Femur (tissue), 1 donor: ENCODE measurements at places on chromosomes 2 and 18.

DNA sequence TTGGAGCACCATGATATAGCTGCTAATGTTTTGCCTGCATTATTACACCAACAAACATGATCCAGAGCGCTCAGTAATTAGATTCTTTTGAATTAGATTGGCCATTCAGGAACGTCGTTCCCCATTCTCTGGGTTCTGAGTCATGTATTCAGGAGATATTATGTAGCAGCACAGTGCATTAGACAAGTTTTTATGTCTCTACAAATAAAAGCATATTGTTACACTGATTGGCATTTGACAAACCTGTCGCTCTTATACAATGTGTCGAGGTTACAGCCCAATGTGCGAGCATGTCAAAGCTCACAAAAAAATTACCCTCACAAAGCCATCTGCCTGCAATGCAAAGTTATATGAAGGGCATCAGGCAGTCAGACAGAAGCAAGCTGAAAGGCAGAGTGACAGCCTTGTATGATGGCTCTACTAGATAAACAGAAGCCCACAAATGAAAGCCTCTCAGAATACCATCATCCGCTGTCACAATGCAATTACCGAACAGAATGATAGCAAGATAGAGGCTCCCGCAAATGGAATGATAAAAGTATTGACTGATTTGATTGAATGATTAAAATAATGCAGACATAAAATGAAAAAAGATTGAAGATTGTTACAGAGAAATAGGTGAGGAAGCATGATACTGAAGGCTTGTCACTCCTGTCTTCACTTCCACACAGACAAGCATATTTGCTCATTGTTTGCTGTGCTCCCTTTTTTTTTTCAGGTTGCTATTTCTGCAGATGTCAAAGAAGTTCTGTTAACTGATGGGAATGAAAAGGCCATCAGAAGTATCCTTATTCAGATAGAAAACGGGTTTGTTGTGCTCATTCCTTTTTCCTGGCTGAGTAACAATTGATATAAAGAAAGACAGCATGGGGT, 234.6 kb upstream of the SIX3 start:
- DNase-seq = no peak

DNA sequence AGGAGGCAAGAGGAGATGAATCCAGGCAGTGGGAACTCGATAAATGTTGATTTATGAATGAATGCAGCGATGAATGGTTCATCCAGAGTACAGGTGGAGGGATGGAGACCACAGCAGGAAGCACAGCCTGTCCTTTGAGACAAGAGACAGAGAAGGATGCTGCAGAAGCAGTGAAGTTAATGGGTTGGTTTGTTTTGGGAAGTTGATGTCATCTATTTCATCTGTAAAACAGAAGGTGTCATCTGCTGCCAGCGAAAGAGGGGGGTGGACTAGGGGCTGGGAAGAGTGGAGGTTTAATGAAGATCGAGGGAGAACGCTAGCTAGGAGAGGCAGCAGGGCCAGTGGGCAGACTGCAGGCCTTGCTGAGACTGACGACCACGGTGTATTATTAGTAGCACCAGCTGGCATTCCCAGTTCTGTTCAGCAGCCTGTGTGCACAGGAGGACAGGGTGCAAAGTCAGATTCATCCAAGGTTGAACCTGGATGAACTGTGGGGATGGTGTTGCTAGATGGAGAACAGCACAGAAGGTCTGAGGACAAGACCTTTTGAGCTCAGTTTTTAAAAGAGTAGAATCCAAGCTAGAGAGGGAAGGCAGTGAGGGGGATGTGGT, 120.3 kb upstream of the CAPN13 start:
- DNase-seq = peak; percentile 27

DNA sequence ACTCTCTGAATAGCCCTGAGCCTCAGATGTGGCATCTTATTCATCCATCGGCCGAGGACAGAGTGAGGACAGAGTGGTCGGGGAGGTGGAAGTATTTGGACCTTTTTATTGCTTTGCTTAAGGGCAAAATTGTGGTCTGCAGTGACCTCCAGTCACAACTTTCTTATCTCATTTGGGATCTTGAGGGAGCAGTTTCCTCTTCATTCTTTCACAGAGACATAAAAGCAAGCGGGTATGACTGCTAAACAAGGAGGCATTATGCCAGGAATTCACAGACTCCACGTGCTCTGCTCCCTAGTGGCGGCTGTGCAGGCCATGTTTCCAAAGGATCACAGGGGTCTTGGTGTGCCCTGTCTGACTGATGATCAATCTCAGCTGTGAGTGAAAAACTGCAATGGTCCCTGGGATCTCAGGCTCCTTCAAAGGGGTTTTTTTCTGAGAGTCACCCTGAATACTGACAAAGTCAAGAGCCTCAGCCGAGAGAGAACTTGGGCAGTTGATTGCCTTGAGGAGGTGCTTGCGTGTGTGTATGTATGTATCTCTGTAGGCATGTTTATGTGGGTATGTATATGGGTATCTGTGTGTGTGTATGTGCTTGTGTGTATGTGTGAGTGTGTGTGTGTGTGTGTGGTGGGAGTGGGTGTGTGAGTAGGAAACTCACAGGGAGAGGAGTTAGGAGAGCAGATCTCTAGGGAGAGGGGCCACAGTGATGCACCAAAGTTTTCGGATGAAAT, 47.7 kb downstream of the RAPGEF4 start:
- no peak for DNase-seq

DNA sequence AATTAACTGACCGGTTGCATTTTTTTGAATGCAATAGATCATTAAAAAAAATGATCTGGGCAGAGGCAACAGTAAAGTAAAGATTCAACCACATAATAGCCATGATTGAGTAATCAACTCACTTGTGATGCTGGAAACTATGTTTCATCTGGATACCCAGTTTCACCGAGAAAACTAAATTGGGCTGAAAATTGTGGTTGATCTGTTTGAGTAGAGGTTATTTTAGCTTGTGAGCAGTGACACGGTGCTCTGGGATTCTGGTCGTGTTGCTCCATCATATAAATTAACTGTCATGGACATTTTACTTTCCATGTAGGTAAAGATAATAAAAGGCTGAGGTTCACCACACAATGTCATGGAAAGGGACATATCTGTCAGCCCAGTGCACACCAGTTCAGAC, 58.7 kb downstream of the CD226 start:
- no peak for DNase-seq

GRCh38 chr18:55375930-55376329, 212.1 kb downstream of the TCF4 start:
- no peak for DNase-seq

DNA sequence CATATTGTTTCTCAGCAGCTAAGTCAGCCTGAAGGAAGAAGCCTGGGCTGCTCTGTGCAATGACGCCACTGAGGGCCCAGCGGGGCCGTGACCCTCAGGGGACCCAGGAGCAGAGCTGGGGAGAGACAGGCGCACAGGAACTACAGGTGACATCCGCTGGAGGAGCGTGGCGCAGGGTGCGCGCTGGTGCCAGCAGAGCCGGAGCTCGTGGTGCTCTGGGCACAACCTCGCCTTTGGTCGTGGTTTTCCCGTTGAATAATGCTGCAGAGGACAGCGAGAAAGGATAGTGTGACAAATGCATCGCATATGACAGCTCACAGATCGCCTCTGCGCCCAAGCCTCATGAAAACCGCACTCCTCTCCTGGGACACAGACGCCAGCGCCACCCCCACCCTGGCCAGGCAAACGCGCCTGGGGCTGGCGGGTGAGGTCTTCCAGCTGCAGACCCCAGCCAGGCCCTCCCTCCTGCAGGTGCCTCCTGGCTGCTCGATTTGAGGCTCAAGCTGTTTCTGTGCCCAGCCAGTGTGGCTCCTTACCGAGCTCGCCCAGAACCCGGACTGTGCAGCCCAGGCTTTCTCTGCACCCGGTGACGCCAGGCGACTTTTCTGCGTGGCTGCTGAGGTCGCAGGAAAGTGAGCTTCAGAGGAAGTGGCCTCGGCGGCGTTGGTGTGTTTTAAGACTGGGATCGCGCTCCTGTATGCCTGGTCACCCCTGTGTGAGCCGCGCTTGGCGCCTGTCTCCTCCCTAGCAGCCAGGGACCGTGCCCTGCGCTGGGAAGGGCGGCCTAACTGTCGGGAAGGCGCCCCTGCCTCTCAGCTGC, 583.1 kb upstream of the HS6ST1 start:
- DNase-seq = peak; percentile 32

DNA sequence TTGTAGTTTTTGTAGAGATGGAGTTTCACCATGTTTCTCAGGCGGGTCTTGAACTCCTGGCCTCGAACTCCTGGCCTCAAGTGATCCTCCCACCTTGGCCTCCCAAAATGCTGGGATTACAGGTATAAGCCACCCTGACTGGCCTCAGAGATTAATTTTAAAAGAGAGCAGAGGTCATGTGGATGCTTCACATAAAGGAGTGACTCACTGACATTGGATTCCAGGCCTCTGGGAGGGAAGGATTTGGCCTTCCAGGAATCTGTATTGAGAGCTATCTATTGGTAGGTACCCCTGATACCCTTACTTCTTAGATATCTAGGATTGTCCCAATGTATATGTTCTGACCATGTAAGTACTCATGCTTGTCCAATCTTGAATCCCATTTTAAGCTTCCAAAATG, 138.4 kb downstream of the FAM161A start:
- DNase-seq = no peak

GRCh38 chr2:26598336-26598995, 42.7 kb downstream of the CIB4 start:
- DNase-seq = peak; percentile 17

DNA sequence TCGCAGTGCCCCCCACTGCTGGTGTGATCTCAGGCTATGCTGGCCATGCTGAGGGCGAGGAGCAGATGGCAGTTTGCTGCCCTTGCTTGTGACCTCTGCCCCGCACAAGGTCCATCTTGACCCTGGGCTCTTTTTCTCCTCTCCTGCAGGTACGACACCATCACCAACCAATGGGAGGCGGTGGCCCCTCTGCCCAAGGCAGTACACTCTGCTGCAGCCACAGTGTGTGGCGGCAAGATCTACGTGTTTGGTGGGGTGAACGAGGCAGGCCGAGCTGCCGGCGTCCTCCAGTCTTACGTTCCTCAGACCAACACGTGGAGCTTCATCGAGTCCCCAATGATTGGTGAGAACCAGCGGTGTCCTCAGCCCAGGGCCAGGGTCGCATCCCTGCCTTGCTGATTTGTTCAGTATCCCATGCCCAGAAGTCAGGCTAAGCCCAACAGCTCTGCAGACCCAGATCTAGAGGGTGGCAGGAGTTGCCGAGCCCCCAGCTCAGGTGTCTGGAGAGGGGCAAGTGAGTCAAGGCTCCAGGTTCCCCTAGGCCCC, 223.8 kb downstream of the ATAD2B start:
- no peak for DNase-seq

- no peak for DNase-seq
Measured at GRCh38 chr18:2994603-2995432, 18.1 kb downstream of the LPIN2 start.

- DNase-seq = no peak
Measured at GRCh38 chr2:159445307-159445706, 158.8 kb upstream of the WDSUB1 start.

DNA sequence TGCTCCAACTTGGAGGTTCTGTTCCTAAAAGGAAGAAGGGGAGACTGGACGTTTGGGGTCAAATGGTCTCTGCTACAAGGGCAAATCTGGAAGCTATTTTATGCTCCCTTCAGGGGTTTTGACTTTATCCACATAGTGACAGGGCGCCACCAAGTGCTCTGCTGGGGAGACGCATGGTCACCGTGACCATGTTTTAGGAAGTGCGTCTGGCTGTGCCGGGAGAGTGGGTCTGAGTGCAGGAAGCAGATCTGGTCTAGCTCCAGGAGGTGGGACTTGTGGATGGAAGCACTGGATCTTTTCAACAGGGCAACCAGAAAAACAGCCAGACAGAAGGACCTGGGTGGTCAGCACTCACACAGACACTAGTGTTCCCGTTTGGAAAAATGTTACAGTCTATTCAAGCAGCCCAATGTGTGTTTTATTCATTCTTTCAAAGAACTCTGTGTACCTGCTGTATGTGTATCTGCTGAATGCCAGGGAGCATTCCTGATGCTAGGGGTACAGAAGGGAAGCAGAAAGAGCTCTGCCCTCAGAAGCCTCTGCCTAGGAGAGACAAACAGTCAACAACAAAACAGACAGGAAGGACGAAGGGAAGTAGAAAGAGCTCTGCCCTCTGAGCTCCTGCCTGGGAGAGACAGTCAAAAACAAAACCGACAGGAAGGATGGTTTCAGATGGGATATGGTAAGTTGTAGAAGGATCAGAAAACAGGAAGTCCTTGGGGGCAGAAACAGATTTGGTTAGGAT, 14.3 kb downstream of the IMPA2 start:
- peak; percentile 80 for DNase-seq

GRCh38 chr2:233085037-233085838, 25.1 kb downstream of the INPP5D start:
- no peak for DNase-seq

- DNase-seq = no peak
Measured at GRCh38 chr18:23969664-23970063, 44.9 kb upstream of the TTC39C start.

GRCh38 chr2:13558368-13558767, 841.6 kb downstream of the TRIB2 start:
- no peak for DNase-seq

- DNase-seq = peak; percentile 47
Measured at GRCh38 chr18:54883816-54884604, 55.7 kb downstream of the RAB27B start.

DNA sequence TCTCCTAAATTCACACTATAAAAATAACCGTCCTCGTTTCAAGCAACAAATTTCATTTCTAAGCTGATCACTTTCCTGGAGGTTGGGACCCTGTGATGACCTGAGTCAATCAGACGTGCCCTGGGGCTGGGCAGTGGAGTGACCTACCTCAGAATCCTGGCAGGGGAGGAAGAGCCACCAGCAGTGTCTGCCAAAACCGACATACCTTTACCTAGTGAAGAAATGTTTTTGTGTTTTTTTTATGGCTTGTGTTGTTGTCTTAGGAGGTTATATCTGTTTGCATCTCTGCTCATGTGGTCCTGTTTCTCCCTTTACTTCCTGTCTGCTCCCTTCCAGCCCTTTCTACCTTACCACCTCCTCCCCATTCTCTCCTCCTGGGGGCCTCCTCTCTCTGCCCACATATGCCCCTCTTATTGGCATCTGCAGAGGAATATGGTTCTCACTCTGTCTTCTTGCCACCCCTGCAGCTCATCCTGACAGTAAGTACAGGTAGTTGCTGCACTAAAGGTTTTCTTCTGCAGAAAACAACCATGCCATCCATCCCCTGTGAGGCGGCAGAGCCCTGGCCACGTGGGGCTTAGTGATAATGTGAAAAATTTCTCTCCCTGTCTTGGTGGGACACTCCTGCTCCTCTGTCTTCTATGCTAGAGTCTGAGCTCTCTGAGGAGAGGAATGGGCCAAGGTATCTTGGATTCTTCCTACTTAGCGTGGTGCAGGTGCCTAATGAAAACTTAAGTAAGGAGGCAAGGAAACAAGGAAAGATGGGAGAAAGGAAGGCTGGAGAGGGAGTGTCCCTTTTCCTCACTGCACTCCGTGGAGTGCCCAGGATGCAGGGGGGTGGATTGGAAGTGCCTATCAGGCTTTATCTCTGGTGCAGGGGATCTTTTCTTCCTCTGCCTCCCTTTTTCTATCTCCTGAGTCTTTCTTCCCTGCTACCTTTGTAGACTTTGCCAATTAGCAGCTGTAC, 15.4 kb downstream of the ACOXL start:
- no peak for DNase-seq

DNA sequence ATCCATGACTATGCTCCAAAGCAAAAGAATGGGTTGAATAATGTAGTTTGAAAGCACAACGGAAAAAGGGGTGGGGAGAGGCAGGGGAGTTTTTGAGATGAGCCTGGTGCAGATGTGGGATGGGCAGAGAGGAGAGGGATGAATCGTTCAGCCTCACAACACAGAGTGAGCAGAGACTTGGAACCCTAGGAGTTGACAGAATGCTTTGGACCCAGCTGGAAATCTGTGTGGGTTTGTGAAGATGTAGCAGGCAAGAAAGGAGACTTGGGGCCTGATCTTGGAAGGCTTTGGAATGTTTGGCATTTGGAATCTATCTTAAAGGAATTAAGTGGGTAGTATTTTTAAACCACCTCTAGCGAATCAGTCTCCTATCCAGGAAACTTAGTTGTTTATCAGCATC, 66.0 kb upstream of the KCTD1 start:
- no peak for DNase-seq
